ENCODE measurements at places on chromosomes 3 and 15. TPM values are rescaled to one million over a fixed set of nuclear protein-coding genes. Genes with fewer than 3 reads are reported as not detected.

COL8A1 gene
- 1.1 TPM for total RNA-seq

FMN1 gene
- total RNA-seq: 1.6 TPM

DNAH12 gene
- 0.58 TPM for total RNA-seq

PLCB2 gene
- 4.8 TPM for total RNA-seq

Data from muscle of leg (tissue), 16 donors.